ENCODE measurements at places on chromosomes 2 and 18.

- H3K4me1 ChIP-seq, result no peaks in the 10 kb centered on the region
- no peak for DNase-seq
- no peaks in the 10 kb centered on the region for H3K36me3 ChIP-seq
- peaks cover 13% of the 10 kb centered on the region for H3K27me3 ChIP-seq
These were observed 15.3 kb upstream of the PTPN4 start for GRCh38 chr2:119744335-119744939.

- no peaks in the 10 kb centered on the region for H3K27me3 ChIP-seq
- DNase-seq, result no peak
- H3K27ac ChIP-seq, result no peak overlapping the region
- H3K4me3 ChIP-seq, result no peak overlapping the region
- H3K4me1 ChIP-seq, result no peaks in the 10 kb centered on the region
These were observed 248.1 kb downstream of the ZNF385B start for GRCh38 chr2:179613299-179613651.

DNA sequence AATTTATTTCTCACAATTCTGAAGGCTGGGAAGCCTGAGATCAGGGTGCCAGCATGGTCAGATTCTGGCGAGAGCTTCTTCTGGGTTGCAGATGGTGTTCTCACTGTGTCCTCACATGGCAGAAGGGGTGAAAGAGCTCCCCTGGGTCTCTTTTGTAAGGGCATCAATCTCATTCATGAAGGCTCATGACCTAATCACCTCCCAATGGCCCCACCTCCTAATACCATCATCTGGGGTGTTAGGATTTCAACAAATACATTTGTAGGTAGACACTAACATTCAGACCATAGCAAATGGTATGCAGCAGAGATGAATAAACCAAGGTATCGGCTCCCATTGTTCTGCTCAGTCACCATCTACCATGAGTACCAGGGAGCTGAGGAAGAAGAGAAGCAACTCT, 32.7 kb downstream of the YPEL5 start:
- DNase-seq, result no peak
- H3K27ac ChIP-seq, result no peak overlapping the region
- peaks cover 10% of the 10 kb centered on the region for H3K27me3 ChIP-seq
- H3K36me3 ChIP-seq, result no peaks in the 10 kb centered on the region
- H3K4me1 ChIP-seq, result peaks cover 2% of the 10 kb centered on the region
- no peak overlapping the region for H3K4me3 ChIP-seq

- H3K4me1 ChIP-seq, result no peaks in the 10 kb centered on the region
- H3K27me3 ChIP-seq, result peaks cover 4% of the 10 kb centered on the region
- no peak overlapping the region for H3K27ac ChIP-seq
- DNase-seq, result no peak
- no peaks in the 10 kb centered on the region for H3K36me3 ChIP-seq
These were observed 242.8 kb upstream of the RBMS1 start for GRCh38 chr2:160736148-160737028.

DNA sequence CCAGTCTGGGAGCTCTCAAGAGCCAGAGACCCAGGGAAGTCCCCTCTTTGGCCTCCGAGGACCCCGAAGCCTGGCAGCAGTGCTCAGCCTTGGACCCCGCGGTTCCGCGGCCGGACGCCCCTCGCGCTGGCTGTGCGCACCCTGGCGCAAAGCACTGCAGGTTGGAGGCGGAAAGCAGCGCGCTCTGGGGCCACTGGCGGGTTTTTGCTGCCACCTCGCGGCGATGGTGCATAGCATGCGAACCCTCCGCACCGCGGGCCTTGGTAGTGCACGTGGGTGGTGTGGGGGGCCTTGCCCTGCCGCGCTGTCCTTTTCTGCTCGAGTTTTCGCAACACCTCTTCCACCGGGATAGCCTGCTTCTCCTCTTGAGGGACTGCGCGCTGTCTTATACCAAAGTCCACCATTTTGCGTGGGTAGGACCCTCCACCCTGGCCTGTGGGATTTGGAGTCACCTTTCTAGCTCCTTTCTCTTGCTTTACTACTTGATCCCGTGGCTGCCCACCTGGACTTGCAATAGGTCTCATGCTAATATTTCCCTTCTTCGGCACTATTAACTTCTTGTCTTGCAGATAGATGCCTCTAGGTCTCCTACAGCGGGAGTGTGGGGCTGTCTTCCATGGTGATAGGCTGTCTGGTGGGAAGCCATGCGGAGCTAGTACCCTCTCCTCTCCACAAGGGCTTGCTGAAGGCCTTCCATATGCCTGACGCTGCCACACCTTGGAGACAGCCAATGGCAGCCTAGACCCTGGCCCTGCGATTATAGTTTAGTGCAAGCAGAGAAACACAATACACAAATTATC, 14.3 kb downstream of the SIX3 start:
- peak; percentile 70 for DNase-seq
- peaks cover 14% of the 10 kb centered on the region for H3K4me1 ChIP-seq
- no peak overlapping the region for H3K4me3 ChIP-seq
- H3K27me3 ChIP-seq, result peaks cover 62% of the 10 kb centered on the region
- no peak overlapping the region for H3K27ac ChIP-seq

DNA sequence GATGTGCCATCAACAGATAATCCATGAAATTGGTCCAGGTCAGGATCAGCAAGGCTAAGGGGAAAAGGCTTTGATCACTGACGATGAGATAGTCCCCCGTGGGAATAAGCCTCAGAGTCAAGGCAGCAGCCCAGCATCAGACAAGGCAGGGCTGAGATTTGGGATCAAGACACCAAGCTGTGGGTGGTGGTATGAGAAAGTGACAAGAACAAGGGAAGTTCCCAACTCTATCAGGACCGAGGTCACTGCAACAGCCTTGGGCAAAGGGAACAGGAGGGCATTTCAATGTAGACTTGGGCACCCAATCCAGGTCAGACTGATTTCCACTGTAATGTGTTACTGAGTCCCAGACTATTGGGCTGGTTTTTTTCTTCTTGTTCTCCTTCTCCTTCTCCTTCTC, 18.7 kb downstream of the PLEK start:
- H3K4me1 ChIP-seq, result peaks cover 43% of the 10 kb centered on the region
- H3K4me3 ChIP-seq, result no peak overlapping the region
- H3K36me3 ChIP-seq, result no peaks in the 10 kb centered on the region
- H3K27me3 ChIP-seq, result peaks cover 13% of the 10 kb centered on the region
- no peak overlapping the region for H3K27ac ChIP-seq

GRCh38 chr2:71361631-71362030, 30.0 kb downstream of the ZNF638 start:
- H3K4me3 ChIP-seq, result no peak overlapping the region
- no peak for DNase-seq
- peaks cover 19% of the 10 kb centered on the region for H3K4me1 ChIP-seq
- peaks cover 68% of the 10 kb centered on the region for H3K36me3 ChIP-seq
- no peak overlapping the region for H3K27ac ChIP-seq
- H3K27me3 ChIP-seq, result no peaks in the 10 kb centered on the region

- H3K36me3 ChIP-seq, result peaks cover 10% of the 10 kb centered on the region
- no peak overlapping the region for H3K4me3 ChIP-seq
- no peak overlapping the region for H3K27ac ChIP-seq
- peaks cover 3% of the 10 kb centered on the region for H3K4me1 ChIP-seq
- no peak for DNase-seq
These were observed 243.1 kb upstream of the SMAD7 start for GRCh38 chr18:49193897-49194296.

DNA sequence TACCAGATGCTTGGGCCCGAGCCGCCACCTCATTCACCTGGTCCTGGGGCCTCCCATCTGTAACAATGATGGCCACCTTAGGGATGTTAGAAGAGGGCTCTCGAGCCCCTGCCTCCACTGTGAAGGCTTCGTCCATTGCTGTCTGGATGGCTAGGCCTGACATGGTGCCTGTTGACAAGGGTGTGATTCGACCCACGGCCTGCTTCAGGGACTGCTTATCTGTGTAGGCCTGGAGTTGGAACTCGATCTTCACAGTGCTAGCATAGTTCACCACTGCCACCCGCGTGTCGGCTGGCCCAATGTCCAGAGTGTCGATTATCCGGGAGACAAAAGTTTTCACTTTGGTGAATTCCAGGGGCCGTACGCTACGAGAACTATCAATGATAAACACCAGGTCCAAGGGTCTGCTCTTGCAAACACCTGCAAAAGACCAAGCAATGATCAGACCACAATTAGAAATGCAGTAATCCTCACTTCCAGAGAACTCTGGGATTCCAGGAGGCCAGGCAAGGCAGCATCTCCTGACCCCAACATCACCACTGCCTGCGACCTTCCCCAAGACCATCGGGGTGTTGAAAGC, 6.5 kb downstream of the MATN3 start:
- H3K27me3 ChIP-seq, result peaks cover 32% of the 10 kb centered on the region
- H3K27ac ChIP-seq, result no peak overlapping the region
- H3K4me3 ChIP-seq, result no peak overlapping the region
- no peaks in the 10 kb centered on the region for H3K36me3 ChIP-seq
